Frontal cortex (tissue), 4 donors: ENCODE measurements at places on chromosomes 3 and 15.

- no peak for DNase-seq
These were observed 40.8 kb upstream of the IQCF6 start for GRCh38 chr3:51819709-51820406.

DNA sequence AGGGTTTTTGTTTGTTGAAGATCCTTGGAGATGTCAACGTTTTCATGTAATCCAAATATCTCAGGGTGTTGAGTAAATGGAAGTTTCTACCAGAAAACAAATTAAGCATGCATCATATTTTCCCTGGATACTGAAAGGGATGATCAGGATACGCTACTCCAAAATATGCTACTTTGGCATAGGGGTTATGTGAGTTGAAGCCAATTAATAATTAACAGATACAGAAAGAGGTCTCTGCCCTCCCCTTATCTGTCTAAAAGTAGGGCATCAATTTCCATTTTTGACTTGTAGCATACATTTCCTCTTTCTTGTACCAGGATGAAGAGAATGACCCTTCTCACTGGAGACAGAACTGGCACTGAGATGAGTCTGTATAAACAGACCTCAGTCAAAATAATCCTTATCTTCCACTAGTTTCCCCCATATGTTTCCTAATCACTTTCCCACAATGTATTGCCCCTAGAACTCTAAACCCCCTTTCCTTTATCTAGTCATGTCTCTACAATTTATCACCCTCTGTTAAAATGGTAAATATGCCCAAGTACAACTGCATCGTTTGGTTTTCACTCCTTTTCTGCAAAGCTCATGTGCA is 17.4 kb upstream of the ASB14 start:
- DNase-seq = no peak

DNA sequence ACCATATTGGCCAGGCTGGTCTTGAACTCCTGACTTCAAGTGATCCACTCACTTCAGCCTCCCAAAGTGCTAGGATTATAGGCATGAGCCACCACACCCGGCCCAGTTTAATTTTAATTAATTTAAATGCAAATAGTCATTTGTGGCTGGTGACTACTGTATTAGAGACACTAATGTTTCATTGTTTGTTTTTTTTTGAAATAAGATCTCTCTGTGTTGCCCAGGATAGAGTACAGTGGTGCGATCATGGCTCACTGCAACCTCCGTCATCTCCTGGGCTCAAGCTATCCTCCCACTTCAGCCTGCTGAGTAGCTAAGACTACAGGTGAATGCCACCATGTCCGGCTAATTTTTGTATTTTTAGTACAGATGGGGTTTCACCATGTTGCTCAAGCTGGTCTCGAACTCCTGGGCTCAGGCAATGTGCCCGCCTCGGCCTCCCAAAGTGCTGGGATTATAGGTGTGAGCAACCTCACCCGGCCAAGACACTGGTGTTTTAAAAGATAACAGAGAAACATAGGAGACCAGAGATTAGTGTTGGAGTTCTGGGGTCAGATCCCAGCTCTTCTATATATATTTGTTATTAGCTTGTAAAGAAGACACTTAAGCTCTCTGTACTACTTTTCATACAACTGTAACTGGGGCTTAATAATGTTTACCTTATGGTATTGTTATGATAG is 34.5 kb upstream of the RAB11A start:
- DNase-seq = no peak

GRCh38 chr3:153614140-153614539 is 452.1 kb downstream of the RAP2B start:
- no peak for DNase-seq

- no peak for DNase-seq
These were observed 363.3 kb downstream of the ULK4 start for GRCh38 chr3:41598402-41599126.

GRCh38 chr15:34160735-34161134 is 49.2 kb downstream of the KATNBL1 start:
- no peak for DNase-seq

DNA sequence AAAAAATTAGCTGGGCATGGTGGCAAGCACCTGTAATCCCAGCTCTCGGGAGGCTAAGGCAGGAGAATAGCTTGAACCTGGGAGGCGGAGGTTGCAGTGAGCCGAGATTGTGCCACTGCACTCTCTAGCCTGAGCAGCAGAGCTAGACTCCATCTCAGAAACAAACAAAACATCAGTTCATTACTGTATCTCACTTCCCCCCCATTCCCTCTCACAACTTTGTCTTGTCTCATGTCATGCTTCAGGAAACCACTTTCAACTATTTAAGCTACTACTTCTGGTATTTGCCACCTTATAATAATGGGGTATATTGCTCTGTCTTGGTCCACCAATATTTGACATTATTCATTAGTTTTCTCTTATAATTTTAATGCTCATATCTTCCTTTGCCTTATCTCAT is 26.2 kb downstream of the PIK3CA start:
- no peak for DNase-seq

DNA sequence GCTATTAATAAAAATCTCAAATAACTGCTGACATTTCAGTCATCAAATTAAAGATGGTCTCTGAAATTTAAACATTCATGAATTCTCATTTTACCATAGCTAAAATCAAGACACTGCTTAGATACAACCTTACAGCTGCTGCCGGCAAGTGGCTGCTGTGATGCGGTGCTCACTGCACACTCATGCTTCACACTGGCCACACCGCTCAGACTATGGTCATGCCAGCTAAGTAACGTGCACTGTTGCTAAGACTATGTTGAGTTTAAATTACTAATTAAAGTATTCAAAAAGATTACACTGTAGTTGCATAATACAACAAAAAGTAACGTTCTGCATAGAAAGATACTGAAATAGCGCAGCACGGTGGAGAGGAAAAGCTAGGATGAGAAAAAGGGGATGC is 12.1 kb downstream of the ATP13A3 start:
- DNase-seq = no peak

- no peak for DNase-seq
These were observed 41.2 kb downstream of the HES1 start for GRCh38 chr3:194177141-194177540.

- no peak for DNase-seq
These were observed 117.1 kb downstream of the MINAR1 start for GRCh38 chr15:79549196-79549595.
